Choroid plexus epithelial cell (primary cell): ENCODE measurements at places on chromosomes 1 and 21.

DNA sequence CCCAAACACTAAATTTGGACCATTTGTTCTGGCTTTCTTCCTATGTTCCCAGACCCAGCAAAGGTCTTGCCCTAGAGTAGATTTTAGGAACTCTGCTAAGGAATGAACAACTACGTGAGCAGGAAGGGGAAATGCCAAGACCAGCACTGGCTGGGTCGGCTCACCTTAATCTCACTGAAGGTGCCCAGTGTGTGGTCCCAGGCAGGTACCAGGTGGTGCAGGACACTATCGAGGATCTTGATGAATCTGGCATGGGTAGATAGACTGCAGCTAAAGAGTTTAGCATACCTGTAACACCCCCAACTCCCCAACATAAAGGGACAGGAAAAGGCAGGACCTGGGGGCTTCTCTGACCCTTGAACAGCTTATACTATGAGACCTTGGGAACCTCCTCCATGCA, 3.0 kb downstream of the HECTD3 start:
- DNase-seq = no peak

DNA sequence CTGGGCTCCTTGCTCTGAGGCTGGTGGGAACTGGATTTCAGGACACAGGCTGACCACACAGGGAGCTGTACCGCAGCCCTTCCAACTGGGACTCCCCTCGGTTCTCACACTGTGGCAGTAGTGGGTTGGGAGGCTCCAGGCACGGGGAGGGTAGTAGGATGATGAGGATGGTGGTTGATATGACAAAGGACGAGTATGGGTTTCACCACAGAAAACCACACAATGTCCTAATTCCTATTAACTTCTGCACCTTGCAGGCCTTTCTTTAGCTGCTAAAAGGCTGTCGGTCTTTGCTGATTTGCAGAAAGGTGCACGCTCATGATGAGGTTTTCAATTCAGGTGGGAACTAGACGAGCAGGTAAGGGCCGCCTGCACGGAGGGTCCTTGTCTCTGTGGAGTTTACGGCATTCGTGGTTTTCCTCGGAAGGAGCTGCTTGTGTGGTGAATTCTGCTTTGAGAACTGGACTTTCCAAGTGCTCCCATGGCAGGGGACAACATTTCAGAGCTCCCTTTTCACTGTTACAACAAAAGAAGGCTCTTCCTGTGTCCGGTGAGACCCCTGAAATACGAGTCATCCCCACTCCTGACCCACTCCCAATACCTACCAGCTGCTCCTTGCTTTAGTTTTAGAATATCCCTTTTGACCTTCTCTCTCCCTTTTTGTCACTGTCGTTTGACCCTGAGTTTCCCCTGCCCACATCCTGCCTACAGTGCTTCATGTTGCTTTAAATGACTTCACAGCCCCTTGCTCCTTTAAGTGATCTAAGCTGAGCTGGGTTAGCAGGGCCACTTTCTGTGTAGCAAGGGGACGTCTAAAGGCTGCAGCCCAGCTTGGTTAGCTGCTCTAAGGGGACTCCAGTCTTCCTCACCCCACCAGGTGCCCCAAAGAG, 125.1 kb downstream of the MRPS6 start:
- DNase-seq = no peak

DNA sequence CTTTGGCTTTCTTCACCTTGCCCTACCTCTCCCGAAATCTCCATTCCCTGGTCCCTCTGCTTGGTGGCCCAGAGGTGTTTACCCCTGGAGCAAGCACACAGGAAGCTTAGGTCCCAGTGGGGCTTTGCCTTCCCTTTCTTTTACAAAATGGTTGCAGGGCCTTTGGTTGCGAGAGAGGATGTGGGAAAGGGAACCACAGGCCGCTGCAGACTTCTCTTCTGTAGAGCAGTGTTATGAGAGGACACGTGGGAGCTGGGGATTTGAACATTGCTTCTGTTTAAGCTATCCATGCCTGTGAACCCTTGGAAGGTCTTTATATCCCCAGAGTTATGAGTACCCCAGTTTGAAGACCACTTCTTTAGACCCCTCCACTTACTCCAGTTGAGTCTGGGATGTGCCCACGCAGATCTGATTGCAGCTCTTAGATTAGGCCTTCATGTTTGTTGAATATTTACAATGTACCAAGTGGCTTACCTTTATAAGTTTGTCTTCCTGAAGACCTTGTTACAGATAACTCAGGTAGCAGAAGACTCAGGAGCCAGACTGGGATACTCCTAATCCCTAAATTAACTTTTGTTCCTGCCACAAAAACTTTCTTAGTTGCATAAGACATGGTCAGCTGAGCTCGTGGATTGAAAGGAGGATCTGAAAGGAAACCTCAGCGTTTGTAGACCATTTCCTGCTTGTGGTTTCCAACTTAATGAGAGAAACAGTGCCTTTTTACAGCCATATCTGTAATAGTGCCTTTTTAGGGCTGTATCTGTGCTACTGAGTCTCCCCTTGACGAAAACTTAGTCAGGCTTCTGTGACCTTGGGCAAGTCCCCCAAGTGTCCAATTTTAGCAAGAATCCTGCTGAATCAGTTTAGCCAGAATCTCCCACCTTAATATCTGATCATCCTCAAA, 21.9 kb upstream of the IVNS1ABP start:
- peak; percentile 55 for DNase-seq

- no peak for DNase-seq
Observed at GRCh38 chr1:27372022-27372807, 2.4 kb downstream of the FCN3 start.

DNA sequence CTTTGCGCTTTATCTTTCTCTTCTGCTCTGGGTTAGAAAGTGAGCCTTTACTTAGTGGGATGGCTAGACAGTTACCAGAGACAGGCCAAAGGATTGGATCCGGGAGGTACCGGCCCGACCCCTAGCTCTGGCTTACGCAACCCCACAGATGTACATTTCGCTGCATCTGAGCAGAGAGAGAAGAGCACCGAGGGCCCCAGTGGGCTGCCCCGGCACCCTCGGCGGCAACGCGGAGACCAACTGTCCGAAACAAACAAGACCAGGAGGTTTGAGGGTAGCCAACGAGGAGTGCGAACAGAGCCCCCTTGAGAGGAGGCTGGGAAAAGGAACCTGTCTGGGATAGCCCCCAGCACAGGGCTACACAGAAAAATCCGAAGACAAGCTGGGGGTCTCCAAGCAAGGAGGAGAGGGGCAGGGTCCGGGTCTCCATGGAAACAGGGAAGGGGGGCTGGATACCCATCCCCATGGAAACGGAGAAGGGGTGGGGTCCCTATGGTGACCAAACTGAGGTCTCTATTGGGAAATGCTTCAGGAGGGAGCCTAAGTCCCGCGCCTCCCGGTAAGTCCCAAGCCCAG, 373 bp downstream of the MTF1 start:
- DNase-seq = peak; percentile 66

- DNase-seq = no peak
Observed at GRCh38 chr1:227895828-227896685, 51.7 kb downstream of the WNT9A start.

DNA sequence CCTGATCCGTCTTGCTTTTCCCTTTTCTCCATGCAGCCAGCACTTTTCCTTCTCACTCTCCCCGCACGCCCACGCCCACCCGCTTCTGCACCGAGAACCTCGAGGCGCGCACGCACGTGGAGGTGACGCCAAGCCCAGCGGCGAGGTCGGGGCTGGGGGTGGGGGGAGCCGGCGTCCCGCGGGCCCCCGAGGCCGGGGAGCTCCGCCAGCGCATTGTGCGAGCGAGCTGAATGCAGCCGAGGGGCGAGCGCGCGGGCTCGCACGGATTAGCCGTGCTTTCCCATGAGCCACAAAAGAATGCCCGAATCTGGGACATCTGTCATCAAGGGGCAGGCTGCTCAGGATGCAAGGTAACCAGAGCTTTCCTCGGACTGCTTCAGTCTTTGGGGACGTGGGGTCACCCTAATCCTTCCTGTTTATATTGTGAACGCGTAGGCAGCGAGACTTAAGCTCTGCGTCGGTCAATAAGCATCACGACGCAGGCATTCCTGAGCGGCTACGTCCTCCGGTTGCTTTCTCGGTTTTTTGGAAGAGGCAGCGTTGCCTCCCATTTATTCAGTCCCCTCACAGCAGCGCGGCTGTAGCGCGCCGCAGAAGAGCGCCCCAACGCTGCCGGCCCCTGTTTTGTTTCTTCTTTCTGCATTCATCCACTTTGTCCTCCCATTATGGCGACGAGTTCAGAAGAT, 67.3 kb upstream of the AKT3 start:
- DNase-seq = peak; percentile 82

- no peak for DNase-seq
Observed at GRCh38 chr21:34730756-34731445, 62.1 kb downstream of the CLIC6 start.

- DNase-seq = no peak
Observed at GRCh38 chr1:2479618-2480017, 3.5 kb downstream of the PLCH2 start.

GRCh38 chr1:219898375-219898774, 30.0 kb downstream of the SLC30A10 start:
- DNase-seq = no peak

GRCh38 chr1:67790201-67790692, 43.0 kb downstream of the GNG12 start:
- no peak for DNase-seq

GRCh38 chr1:43529206-43529731, 1.4 kb upstream of the PTPRF start:
- DNase-seq = peak; percentile 92

DNA sequence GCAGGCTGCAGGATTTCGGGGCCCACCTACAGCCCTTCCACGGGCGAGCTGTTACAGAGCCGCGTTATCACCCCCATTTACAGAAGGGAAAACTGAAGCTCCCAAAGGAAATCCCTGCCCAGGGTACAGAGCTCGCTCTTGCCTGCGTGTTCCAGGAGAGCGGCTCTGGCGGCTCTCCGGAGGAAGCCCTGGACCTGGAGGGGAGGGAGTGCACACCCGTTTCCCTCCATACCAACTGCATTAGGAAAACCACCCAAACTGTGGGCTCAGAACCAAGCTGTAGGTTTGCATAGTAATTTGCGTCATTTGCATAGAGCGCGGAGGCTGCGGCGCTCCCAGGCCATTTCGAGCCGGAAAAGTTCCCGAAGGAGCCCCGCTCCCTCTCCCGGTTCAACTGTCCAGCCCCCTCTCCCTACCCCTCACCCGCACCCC, 24.7 kb upstream of the ADGRB2 start:
- peak; percentile 73 for DNase-seq

DNA sequence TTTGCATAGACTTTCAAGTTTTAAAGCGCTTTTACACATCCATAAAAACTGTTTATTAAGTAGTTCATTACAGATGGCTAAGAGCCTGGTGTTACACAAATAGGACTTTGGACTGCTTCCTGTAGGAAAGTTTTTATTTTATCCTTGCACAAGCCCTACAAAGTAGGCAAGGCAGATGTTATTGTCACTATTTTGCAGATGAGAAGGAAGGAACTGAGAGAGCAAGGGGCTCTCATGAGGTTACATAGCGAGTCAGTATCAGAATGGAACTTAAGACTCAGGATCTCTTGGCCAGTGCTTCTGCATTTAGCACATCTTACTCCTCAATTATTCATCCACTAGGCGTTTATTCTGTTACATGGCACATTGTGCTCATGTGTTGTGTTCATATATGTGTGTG, 2.6 kb upstream of the MAPKAPK2 start:
- DNase-seq = no peak

- no peak for DNase-seq
Observed at GRCh38 chr21:45641480-45642035, 2.0 kb upstream of the PCBP3 start.

GRCh38 chr1:223142269-223142668, 779 bp downstream of the TLR5 start:
- DNase-seq = no peak

GRCh38 chr21:35222541-35222941, 173.4 kb upstream of the RUNX1 start:
- peak; percentile 51 for DNase-seq

DNA sequence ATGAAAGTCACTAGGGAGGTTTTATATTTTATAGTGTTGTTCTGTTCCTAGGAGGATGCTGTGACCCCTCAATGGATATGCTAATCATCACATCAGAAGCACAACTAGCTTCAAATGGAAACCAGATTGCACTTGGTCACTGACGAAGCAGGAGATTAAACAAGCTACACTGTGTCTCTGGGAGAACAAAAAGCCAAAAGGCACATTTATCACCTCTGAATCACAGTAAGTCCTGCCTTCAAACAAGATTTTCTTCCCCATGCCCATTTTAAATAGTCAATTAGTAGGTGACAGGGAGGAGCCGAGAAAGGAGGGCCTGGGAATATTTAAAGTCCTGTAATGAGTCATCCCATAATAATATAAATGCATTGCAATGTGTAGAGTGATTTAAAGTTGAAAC, 38.1 kb downstream of the RGS2 start:
- no peak for DNase-seq

DNA sequence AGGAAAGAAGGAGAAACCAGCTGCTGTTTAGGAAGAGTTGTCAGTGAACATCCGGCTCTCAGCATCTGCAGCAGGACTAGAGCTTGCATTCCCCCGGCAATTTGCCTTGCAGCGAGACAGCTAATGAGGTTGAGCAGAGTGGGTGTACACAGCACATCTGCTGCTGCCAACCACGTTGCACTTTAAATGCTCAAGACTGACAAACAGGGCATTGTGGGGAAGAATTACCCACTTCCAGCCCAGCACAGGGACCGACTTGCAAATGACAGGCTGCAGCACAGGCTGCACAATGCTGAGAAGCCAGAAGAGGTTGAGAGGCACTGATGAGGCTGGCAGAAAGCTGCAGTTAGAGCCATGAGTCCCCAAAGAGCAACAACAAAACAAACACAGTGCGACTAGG, 47.5 kb upstream of the PLA2G2C start:
- no peak for DNase-seq

DNA sequence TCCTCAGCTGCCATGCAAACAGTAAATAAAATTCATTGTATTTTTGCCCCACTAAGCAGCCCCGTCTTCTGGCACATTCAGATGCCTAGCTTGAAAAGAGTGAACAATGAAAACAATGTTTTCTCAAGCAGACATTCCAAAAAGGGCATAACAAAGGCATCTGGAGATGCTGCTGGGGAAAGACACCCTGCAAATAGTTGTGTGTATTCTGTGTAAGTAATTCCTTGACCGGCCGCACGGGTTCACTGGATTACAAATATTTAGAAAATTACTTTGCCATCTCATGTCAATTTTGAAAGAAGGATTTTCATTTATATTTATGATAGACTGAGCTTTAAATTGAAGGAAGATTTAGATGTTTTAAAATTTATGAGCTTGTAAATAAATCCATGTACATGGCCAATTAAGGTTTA, 142.2 kb downstream of the SLC45A1 start:
- peak; percentile 64 for DNase-seq

- DNase-seq = peak; percentile 29
Observed at GRCh38 chr1:228487336-228488124, at the start of gene RNF187. TSS of gene RNF187 (plus strand) at chr1:228487382.

DNA sequence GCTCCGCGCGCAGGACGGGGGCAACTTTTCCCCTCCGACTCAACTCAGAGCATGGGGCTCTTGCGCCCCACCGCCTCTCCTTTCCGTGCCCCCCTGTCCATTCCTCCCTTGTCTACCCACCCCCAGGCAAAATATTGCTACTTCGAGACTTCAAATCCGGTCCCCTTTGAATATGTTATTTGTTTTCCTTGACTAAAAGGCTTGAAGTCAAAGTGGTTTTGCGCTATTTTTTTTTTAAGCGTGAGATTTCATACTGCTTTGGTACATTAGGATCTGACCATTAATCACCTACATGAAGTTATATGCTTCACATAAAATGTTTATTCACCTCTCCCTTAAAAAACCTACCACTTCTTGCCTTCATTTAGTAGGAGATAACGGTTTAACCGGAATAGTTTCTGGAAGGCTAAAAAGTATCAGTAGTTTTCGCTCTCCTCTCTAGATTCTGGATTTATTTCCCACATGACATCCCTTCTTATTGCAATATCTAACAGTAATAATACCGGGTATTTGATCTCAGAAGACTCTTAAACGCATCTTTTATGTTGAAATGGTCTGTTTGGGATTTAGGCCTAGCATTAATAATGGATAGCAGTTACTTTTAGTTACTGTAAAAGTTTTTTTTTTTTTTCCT, 1.6 kb downstream of the NFIA start:
- DNase-seq = no peak
